Vagina (tissue), 2 donors: ENCODE measurements at places on chromosomes 12 and 14.

DNA sequence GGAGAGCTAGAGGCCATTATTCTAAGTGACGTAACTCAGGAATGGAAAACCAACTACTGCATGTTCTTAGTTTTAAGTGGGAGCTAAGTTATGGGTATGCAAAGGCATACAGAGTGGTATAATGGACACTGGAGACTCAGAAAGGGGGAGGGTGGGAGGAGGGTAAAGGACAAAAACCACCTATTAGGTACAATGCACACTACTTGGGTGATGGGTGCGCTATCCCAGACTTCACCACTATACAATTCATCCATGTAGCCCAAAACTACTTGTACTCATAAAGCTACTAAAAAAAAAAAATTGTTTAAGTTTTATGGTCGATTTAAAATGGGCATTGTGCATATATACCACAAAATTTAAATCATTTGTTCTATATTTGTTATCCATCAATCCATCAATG is 24.3 kb downstream of the SLC41A2 start:
- H3K4me1 ChIP-seq: no peaks in the 10 kb centered on the region
- no peaks in the 10 kb centered on the region for H3K36me3 ChIP-seq
- no peak overlapping the region for H3K4me3 ChIP-seq
- H3K27me3 ChIP-seq: no peaks in the 10 kb centered on the region

DNA sequence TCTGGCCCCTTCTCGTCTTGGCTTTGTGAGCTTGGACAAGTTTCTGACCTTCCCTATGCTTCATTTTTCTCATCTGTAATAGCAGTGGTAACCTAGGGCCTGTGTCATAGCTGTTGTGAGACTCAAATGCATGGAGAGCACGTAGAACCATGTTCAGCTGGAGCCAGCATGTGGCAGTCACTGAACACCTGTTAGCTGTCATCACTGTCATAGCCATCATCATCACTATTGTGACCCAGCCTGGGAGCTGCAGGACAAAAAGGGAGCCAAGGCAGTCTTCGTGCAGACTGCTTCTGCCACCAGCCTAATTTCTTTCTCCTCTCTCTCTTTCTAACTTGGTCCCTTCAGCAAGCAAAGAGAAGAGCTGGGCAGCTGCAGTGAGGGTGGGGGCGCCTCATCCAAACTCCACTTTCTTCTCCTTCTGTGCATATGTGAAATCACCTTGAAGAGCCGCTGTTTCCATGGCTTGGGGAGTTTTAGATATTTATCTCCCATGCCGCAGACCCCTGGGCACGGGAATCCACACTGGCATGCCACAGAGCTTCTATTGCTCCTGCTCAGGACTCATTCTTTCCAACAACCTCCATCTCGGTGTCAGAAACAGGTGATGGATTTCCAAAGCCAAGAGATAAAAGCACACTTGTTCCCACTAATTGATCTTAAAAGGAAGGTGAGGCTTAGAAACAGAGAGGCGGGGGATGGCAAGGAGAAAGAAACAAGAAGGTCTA is 87.0 kb downstream of the SRRM4 start:
- H3K4me1 ChIP-seq: no peaks in the 10 kb centered on the region
- H3K27me3 ChIP-seq: no peaks in the 10 kb centered on the region
- H3K27ac ChIP-seq: no peak overlapping the region
- H3K4me3 ChIP-seq: no peak overlapping the region
- no peak for DNase-seq
- H3K36me3 ChIP-seq: no peaks in the 10 kb centered on the region

DNA sequence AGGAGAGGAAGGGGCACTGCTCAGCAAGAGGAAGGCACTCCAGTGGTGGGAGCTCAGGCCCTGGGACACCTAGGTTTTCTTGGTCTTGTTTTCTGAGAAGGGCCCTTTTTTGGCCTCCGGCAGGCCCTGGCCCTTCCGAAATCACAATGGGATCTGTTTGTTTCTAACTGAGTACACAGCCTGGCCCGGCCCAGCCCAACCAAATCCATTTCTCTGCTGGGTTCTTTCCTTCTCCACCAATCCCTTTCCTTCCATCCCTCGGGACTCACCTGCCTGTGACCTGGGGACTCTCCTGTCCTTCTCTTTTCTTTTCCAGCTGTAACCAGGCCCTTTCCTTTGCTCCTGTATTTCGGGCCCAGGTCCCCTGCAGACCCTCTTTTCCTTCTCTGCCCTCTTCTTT is 18.6 kb downstream of the TEAD4 start:
- H3K27ac ChIP-seq: no peak overlapping the region
- no peak overlapping the region for H3K4me3 ChIP-seq
- no peaks in the 10 kb centered on the region for H3K4me1 ChIP-seq
- no peaks in the 10 kb centered on the region for H3K27me3 ChIP-seq
- H3K36me3 ChIP-seq: no peaks in the 10 kb centered on the region
- DNase-seq: no peak

DNA sequence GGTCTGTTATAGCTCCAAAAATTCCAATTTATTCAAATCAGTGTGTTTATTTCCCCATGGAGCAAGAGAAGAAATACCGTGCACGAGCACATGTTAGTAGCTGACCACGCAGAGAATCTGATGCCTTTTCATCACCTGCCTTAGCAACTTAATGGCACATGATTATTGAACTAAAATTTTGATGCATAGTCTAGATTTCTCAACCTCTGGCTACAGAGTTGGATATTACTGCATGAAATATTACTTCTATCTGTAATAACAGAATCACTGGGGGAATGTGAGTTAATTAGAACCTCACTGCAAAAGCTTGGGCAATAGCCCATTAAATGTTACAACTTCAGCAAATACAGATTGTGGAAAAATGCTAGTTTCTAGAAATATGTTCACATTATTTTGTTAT is 335.8 kb downstream of the FLRT2 start:
- H3K27me3 ChIP-seq: no peaks in the 10 kb centered on the region
- H3K4me1 ChIP-seq: no peaks in the 10 kb centered on the region
- no peak overlapping the region for H3K4me3 ChIP-seq
- DNase-seq: no peak
- H3K27ac ChIP-seq: no peak overlapping the region
- H3K36me3 ChIP-seq: no peaks in the 10 kb centered on the region

DNA sequence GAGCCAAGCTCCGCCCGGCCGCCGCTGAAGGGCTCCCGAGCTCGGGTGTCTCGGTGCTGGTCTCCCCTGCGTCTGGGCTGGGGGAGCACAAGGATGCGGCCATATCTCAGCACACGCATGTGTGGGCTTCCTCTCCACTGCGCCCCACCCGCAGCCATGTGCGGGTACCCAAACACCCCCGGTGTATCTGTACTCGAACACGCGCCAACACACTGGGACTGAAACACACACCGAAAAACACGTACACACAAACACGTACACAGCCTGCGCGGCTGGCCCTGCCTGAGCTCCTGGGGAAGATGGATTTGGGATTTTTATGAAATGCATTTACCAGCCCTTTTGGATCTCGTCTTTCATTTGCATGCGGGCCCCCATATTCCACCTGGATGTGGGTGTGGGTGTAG is 897 bp upstream of the TBX3 start:
- H3K4me1 ChIP-seq: peaks cover 12% of the 10 kb centered on the region
- H3K27me3 ChIP-seq: no peaks in the 10 kb centered on the region
- no peak for DNase-seq

DNA sequence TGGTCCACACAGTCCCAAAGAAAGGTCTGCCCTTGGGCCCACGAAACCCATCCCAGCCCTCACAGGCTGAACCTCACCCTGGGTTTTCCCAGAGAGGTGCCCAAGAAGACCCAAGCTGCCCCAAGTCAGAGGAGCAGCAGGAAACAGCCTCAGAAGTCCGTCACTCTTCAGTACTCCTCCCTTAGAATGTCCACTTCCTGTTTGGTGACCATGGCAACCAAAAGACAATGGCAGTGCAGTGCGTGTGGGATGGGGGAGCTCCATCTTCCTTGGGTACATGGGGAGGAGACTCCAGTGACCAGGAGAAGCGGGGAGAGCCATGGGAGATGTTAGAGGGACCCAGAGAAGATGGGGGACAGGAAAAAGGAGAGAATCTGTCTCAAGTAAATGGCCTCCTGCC is 11.3 kb downstream of the SELPLG start:
- DNase-seq: no peak
- no peaks in the 10 kb centered on the region for H3K36me3 ChIP-seq
- no peak overlapping the region for H3K27ac ChIP-seq
- H3K4me3 ChIP-seq: no peak overlapping the region
- no peaks in the 10 kb centered on the region for H3K27me3 ChIP-seq

DNA sequence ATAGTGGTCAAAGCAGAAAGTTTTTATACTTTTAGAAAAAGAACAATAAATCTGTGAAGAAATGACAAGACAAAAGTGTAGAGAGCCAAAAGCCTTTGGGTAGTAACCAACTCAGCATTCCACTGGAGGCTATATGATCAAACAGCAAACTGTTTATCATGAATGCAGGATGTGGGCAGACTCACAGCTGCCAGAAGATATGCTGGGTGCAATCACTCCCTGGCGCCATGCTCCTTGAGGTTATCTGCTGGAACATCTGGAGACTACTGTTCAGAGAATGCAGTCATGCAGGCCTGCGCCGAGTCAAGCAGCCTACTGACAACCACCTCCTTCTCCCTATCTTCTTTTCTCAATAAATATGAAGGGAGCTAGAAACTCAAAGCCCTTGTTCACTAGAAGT is 49.0 kb upstream of the SLC8A3 start:
- no peak overlapping the region for H3K27ac ChIP-seq
- no peaks in the 10 kb centered on the region for H3K4me1 ChIP-seq
- no peak overlapping the region for H3K4me3 ChIP-seq
- DNase-seq: no peak
- H3K36me3 ChIP-seq: no peaks in the 10 kb centered on the region

- DNase-seq: no peak
- H3K36me3 ChIP-seq: no peaks in the 10 kb centered on the region
- H3K4me3 ChIP-seq: no peak overlapping the region
- H3K27me3 ChIP-seq: no peaks in the 10 kb centered on the region
Observed at GRCh38 chr12:124120739-124121138, 147.7 kb downstream of the ZNF664 start.
